Stimulated activated CD4-positive, alpha-beta T cell treated with anti-CD3 and anti-CD28 coated beads, Interleukin-1b, Interleukin-23, amount 100 ng/mL, for 1 hour (primary cell): ENCODE measurements at places on chromosomes 4 and X.

- no peak for DNase-seq
Measured at GRCh38 chr4:874971-875817, 49.3 kb upstream of the CPLX1 start.

DNA sequence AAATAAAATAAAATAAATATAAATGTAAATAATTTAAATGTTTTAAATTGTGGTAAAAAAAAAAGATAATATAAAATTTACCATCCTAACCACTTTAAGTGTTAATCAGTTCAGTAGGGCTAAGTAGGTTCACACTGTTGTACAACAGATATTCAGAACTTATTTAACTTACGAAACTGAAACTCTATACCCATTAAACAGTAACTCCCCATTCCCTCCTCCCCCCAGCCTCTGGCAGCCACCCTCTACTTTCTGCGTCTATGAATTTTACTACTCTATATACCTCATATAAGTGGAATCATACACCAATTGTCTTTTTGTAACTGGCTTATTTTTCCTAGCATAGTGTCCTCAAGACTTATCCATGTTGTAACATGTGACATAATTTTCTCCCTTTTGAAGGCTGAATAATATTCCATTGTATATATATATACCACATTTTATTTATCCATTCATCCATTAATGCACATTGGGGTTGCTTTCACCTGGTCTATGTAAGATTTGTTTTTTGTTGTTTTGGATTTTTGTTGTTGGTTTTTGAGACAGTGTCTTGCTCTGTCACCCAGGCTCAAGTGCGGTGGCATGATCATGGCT, 32.5 kb upstream of the ELF2 start:
- DNase-seq: no peak

- no peak for DNase-seq
Measured at GRCh38 chr4:184740980-184741391, 7.1 kb upstream of the CENPU start.

- no peak for DNase-seq
Measured at GRCh38 chr4:108270466-108271450, 102.0 kb upstream of the LEF1 start.

DNA sequence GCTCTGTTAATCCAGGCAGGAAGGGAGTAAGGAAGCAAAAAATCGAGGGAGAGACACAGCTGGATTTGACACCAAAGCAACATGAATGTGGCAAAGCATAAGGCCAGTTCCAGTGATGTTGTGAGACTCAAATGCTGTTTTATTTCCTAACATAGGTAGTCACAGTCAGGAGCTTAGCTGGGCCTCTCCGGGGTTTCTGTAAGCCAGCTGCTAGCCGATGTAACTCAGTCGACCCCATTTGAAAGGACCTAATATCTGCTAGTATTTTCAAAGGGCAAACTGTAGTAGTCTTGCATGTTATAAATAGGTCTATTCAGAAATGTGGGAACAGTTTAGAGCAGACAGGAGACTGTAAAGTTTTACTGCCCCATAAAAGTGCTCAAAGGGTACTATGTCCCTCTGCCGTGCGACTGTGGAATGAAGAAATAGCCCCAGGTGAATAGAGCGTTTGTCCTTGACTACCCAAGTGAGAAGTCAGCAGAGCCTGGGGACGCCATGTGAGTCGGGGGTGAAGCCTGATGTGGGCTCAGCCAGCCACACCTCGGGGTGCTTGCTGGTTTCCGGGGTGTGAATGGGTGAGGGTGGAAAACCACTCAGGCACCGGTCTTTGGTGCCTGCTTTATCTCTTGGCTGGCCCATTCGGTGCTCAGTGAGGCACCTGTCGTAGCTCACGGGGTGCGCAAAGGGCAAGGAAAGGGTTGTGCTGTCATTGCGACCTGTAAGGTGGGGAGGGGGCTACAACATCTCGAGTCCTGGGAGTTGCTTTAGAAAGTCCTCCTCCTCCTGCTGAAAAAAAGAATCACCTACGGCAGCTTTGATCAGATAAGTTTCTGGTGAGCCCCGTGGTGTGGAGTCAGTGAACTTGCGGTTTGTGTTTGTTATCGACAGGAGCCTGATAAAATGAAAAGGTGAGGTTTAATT, 745 bp downstream of the TRIM2 start:
- no peak for DNase-seq

- no peak for DNase-seq
Measured at GRCh38 chr4:26701095-26701494, 117.2 kb downstream of the TBC1D19 start.

- no peak for DNase-seq
Measured at GRCh38 chr4:1136048-1136447, 22.7 kb upstream of the RNF212 start.

GRCh38 chr4:110309675-110310074, 111.3 kb upstream of the ELOVL6 start:
- DNase-seq: no peak

- DNase-seq: no peak
Measured at GRCh38 chr4:174604198-174604597, 81.9 kb upstream of the HPGD start.

GRCh38 chrX:110397339-110397738, 38.7 kb downstream of the RTL9 start:
- DNase-seq: no peak

- no peak for DNase-seq
Measured at GRCh38 chr4:186040316-186040715, 28.6 kb upstream of the TLR3 start.

GRCh38 chr4:71857713-71858451, 74.0 kb upstream of the GC start:
- DNase-seq: no peak

GRCh38 chr4:80071604-80072227, 1.3 kb downstream of the ANTXR2 start:
- no peak for DNase-seq

DNA sequence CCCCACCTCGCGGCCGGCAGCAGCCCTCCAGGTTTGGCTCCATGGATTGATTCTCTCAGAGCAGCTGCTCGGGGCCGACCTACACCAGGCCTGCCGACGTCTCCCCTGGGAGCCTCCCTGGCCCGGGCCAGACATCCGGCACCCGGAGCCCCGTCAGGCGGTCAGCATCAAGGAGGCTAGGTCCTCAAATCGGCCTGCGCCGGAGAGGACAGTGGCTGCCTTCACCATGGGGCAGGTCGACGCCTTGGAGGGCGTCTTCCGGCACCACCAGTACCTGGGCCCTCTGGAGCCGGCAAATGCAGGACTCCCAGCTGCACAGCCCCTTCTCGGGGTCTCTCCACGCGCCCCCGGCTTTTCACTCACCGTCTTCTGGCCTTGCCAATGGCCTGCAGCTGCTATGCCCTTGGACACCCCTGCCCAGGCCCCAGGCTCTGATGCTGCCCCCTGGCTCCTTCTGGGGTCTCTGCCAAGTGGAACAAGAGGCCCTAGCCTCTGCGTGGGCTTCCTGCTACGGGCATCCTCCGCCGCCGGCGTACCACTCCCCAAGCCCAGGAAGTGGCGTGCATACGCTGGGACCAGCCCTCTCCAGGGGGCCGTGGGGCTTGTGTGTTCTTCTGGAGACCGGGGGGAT, 341.8 kb downstream of the MAGEB5 start:
- no peak for DNase-seq

DNA sequence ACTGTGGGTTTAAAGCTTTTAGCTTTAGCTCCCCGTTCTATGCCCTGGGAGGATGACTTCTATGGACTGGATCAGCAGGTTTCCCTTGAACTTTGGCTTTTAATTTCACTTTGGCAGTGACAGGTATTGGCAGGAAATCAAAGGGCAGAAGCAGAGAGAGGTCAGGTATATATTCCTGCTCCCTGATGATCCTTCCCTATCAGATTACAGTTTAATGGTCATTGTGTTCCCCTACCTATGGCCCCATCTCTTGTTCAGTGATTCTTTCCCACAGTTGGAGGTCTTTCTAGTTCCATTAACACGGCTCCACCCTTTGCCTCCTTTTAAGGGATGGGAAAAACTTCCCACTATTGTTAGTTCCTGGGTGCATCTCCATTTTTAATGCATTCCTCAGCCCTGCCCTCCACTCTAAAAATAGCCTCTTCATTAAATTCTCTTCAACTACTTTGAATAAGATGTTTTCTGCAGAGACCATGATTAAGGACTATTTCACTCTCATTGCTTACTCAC, 107.8 kb upstream of the TMEM47 start:
- no peak for DNase-seq

DNA sequence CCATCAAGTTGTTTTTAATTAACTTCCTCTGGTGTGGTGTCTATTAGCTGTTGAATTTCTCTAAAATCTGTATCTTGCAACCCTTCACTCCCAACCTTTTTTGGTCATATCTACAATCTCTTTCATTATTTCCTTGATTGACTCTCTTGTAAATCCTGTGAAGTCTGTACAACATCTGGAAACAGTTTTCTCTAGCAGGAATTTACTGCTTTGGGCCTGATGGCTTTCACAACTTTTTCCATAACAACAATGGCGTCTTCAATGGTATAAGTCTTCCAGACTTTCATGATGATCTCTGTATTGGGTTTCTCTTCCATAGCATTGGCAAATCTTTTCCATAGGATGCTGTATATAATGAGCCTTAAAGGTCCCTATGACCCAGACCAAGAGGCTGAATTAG, 49.0 kb downstream of the TBC1D19 start:
- DNase-seq: no peak

- no peak for DNase-seq
Measured at GRCh38 chrX:38939067-38939466, 137.8 kb downstream of the MID1IP1 start.

- no peak for DNase-seq
Measured at GRCh38 chrX:100659431-100660137, 15.6 kb downstream of the SRPX2 start.

GRCh38 chrX:119410027-119410819, 11.1 kb downstream of the SLC25A43 start:
- no peak for DNase-seq

DNA sequence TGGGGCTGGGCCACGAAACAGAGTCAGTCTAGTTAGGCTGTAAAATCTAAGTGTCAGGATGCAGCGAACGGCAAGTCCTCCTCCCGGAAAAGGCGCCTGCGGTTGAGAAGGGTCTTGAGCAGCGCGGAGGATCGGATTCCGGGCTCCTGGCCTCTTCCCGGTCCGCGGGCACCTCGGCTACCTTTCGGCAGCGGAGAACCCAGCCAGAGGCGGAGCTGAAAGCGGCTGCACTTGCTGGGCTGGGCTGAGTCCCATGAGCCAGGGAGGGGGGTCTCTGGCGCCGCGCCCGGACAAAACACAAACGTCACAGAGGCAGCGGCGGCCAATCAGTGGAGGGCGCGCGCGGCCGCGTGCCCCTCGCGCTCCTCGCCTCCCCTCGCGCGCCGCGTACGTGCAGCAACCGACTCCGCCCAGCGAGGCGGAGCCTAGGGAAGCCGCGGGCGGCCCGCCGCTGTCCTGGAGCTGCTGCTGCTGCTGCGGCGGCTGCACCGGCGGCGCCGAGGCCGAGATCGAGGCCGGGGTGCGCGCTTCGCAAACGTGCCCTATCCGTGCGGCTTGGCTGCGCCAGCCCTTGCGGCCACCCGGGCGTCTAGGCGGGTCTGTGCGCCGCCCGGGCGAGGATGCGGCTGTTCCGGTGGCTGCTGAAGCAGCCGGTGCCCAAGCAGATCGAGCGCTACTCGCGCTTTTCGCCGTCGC, at the start of gene PDK3:
Gene PDK3, plus strand, starts transcription at position 451 of the 696 bp plus-strand sequence. Its CDS starts 170 bp downstream, at position 621.
- peak; percentile 56 for DNase-seq

GRCh38 chrX:16867947-16868346, 2.2 kb downstream of the RBBP7 start:
- DNase-seq: no peak

DNA sequence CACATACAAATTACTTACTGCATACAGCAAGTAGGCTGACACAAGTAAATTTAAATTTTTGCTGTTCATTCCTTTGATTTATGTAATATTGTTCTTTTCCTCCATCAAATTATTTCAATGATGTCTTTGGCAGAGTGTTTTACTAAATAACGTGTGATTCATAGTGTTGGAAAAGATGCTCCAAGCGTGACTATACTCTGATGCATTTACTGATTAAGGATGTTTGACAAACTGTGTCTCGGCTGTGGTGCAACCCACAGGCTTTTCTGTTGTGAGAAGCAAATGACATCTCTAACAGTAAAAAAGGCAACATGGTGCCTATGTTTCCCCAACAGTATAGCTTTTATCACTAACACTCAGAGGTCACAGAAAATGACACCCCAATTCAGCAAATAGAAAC, 540.9 kb downstream of the PPP4R3C start:
- DNase-seq: no peak

- DNase-seq: no peak
Measured at GRCh38 chr4:8585721-8586212, 5.6 kb downstream of the GPR78 start.

- no peak for DNase-seq
Measured at GRCh38 chr4:98491899-98492559, 166.4 kb downstream of the TSPAN5 start.

DNA sequence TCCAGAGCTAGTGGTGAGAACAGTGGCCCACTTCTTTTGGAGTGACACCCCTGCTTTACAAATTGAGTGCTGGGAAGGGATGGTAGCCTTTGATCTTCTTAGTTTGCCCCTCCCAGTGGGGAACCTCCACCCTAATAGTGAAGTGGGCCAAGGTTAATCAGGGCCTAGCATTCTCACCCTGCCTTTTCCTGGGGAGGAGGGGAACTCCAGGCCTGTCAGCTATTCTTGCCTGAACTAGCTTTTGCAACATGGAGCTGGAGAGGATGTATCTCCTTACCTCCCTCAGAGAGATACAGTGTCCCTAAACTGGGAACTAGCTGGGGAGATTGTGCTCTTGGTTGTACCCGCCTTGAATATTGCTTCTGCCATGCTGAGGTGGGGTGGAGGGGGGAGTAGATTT, 20.6 kb downstream of the PHKA1 start:
- DNase-seq: no peak

- no peak for DNase-seq
Measured at GRCh38 chr4:31107362-31107761, 387.2 kb downstream of the PCDH7 start.

DNA sequence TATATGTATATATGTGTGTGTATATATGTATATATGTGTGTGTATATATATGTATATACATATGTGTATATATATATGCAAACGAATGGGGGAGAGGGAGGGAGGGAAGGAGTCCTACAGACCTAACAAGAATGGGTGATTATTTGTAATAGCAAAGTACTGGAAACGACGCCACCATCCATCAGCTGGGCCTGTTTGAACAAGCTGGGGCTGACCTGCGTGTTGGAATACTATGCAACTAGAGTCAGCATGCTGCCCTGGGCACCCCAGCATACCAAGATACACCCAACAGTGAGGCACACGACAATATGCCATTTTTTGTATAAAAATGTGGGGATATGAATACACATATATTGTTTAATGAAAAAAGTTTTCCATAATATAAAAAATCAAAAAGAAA, 21.6 kb upstream of the CCNQ start:
- DNase-seq: no peak
